Ureter (tissue), 1 donor: ENCODE measurements at places on chromosomes 2 and 18.
A peak's percentile ranks its signal among the peaks of the same experiment; 100 is the strongest.

DNA sequence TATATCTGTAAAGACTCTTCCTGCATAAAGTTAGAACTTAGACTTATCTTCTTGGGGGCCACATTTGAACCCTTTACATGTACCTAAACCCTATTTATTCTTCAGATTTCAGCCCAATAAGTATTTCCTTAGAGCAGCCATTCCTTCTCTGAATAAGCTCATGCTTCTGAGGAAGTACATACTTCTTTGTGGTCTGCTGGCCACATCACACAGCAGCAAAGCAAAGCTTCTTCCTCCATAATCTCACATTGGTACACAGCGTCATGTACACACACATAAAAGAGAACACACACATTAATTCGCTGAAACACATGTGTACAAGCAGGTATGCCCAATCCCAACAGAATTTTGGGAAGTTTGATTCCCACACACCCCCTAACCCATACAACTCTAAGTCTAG lies 331.0 kb downstream of the CDH2 start:
- DNase-seq, result no peak

- no peak for DNase-seq
These were observed 100.1 kb upstream of the UXS1 start for GRCh38 chr2:106294182-106294581.

DNA sequence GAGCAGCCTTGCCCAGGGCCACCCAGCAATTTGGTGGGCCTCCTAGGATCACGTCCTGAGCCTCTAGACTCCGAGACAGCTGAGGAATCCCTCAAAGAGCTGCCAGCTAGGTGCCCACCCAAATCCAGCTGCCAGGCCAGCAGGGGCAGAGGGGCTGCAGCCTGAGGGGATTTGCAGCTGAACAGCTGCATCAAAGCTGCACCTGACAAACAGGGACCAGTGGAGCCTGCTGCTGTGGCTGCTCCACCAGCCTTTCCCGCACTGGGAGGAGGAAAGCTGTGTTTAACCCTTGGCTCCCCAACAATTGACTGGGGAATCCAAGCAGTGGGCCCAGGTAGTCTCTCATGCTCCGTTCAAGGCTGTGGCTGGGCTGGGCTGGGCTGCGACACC lies 8.2 kb downstream of the ADRA2B start:
- no peak for DNase-seq

GRCh38 chr2:150491430-150491829 lies 4.0 kb upstream of the RND3 start:
- no peak for DNase-seq

GRCh38 chr2:227326783-227327182 lies 1.7 kb downstream of the MFF start:
- no peak for DNase-seq

DNA sequence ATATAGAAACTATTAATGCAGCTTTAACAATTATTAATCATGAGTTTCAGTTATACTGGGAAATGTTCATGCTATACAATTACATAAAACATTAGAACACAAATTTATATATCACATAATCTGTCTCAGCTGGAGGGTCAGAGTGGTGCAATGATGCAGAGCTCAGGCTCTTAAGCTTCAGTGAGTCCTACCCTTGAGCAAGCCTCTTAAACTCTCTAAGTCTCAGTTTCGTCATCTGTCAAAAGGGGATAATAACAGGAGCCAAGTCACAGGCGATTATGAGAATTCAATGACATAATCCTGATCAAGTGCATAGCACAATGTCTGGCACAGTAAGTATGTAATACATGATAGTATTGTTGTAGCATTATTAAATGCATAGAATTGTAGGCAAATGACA lies 46.0 kb downstream of the LAMA1 start:
- no peak for DNase-seq

DNA sequence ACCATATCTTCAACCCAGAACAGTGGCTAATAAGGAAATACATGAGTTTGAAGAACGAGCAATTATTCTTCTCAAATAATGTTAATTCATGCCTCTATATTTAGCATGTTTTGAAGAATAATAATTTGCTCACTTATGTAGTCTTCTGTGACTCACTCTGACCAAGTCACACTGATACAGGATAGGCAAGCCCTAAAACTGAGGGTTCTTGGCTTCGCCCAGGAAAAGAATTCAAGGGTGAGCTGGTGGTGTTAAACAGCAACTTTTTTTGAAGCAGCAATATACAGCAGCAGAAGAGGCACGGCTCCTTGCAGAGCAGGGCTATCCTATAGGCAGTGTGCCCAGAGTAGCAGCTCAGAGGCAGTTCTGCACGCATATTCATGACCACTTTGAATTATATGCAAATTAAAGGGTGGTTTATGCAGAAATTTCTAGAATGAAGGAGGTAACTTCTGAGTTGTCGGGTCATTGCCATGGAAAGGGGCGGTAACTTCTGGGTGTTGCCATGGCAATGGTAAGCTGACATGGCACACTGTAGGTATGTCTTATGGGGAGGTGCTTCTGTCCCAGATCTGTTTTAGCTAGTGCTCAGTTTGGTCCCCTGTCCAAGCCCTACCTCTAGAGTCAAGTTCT lies 200.6 kb downstream of the RND3 start:
- no peak for DNase-seq

- DNase-seq, result peak; percentile 43
These were observed 107.2 kb upstream of the SMAD2 start for GRCh38 chr18:48037481-48038271.

DNA sequence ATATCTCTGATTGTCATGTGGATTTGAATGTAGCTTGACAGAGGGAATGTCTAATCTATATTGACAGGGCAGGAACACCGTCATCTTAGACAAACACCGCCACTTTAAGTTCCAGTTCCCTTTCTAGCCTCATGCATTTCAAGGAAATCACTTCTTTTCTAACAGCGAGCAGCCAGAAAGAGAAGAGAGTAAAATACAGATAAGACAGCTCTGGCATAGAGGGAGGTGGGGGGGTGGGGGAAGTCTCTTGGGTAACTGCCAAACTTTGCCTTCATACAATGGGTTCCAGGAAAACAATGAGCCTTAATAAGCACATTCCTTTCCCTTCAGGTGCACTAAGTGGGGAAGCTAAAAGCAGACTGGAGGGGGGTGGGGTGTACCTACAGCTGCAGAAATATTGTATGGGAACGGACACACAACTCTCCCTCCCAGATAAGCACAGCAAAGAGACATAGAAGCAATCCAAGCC lies 37.2 kb downstream of the CASP10 start:
- DNase-seq, result no peak

- no peak for DNase-seq
These were observed 245.4 kb downstream of the CDH2 start for GRCh38 chr18:27931535-27931934.

DNA sequence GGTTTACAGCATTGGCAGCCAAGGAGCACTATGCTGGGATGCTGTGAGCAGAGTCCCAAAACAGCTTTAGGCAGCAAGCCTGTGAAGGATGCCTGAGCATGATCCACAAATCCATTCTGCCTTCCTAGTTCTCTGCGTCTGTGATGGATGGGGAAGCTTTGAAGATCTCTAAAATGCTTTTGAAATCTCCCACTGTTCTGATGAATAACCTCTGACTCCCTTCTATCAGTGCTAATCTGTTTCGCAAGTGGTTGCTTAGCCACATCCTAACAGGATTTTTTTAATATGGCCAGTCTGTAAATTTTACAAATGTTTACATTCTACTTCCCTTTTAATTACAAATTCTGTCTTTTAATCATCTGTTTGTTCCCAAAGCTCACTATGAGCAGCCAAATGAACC lies 319.2 kb downstream of the GULP1 start:
- DNase-seq, result no peak

DNA sequence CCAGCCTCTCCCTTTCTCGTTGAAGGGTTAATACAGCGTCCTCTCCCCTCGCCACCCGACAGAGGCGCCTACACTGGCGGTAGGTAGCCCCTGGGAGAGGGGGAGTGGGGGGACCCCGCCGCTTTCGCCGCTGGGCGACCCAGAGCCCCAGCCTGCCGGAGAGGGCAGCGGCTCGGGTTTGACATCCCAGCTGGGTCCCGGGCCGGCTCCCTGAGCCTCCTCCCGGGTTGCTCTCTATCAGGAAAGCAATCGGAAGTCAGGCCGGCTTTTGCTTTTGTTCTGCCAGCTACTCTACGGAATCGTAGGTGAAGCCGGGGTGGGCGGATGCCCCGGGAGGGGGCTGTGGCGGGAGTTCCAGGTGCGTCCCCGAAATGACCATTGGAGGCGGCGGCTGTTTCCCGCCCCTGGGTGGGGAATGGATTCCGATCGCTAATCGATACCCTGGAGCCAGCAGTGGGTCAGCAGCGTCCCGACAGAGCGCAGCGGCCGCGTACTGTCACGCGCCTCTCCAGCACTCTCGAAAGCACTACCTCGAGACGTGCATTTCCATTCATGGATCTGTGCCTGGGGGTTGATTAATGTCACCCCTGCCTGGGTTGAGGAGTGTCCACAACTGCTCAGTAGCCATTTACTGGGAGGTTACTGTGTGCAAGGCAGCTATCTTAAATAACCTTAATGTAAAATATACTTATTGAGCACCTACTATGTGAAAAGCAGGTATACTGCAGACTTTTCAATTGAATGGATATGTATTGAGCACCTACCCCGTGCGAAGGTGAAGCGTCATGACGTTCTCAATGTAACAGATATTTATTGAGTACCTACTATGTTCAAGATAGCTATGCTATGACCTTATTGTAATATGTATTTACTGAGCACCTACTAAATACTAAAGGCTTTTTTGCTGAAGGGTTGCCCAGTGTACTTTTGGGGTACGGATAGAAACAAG lies 1.1 kb downstream of the MAPK4 start:
- peak; percentile 48 for DNase-seq

DNA sequence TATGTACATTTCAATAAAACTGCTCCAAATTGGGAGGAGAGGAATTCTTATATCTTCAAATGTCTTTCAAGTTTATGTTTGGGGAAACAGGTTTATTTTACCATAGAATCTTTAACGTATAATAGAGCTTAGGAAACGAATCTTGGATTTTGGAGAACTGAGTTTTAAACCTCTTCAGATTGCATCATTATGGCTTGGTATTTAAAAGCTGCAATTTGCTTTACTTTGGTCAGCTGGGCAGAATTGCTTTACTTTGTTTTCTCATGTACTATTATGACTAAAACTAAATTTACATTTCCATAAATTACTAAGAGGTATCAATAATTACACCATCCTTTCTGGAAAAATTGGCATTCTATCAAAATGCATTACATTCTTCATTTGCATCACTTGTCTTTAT lies 54.6 kb downstream of the BAZ2B start:
- DNase-seq, result no peak

DNA sequence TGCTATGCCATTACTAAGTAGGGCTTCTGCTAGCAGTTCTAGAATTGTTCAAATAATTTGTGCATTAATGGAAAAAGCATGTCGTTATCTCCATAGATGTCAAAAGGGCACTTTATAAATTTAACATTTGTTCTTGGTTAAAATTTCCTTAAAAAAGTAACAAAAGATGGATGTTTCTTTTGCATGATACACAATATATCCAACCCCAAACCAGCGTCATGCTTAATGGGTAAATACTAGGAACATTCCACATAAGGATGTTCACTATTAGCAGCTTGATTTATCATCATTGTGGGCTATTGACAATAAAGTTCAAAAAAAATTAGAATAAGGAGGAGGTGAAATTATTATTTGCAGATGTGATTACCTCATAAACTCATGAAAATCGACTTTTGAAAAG lies 79.7 kb downstream of the GREB1L start:
- no peak for DNase-seq

DNA sequence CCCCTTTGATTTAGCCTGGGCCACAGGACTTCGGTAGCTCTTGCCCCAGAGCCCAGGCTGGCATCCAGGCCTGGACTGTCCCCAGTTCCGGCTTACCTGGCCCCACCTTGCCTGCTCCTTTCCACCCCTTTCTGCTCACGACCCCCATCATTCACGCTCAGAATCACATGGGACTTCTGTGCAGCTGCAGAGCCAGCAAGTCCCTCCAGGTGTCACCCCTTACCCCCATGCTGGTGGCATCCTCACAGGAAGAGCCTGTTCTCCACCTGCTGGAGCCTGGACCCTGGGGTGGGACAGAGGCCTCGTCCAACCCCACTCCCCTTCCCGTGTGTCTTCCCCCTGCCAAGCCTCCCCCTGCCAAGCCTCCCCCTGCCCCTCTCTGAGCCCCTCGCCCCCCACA lies 7.9 kb upstream of the KCNIP3 start:
- no peak for DNase-seq

DNA sequence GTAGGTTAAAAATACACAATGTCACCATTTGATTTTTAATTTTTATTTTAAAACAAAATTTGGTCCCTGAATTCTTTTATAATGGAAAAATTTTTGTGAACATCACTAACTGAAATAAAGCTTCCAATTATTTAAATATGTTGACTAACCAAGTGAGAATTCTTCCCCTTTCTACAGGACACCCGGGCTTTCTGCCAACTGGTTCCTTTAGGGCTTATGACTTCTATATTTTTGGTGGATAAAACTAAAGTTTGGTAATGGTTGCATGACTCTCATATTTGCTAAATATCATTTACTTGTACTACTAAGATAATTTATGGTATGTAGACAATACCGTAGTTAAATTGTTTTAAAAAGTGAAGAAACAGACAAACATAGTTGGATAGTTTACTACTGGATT lies 291.0 kb upstream of the DOK6 start:
- DNase-seq, result no peak

GRCh38 chr2:55235724-55236538 lies 3.4 kb downstream of the RPS27A start:
- DNase-seq, result no peak

DNA sequence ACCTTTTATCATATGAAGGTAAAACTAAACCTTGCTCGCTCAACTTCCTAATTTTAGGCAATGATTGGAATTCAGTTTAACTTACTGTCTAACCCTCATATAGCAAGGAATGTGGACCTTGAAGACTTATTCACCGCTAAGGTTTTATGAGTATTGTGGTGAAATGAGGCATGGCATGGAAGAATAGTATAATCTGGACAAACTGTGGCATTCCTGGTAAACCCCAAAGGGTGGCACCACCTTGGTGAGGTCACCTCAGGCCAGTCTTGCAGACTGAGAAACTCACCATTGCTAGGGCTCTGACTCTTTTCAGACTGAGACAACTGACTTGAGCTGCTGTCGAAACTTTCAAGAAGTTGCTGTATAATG lies 51.1 kb upstream of the EHBP1 start:
- DNase-seq, result no peak
